Fibroblast of the aortic adventitia (primary cell): ENCODE measurements at places on chromosomes 13 and 19. TPM values are rescaled to one million over a fixed set of nuclear protein-coding genes. Genes with fewer than 3 reads are reported as not detected.

The ACP7 gene
- 0.45 TPM in 1 of 2 replicates, not detected in the other for total RNA-seq

The ZNF681 gene
- total RNA-seq = 0.25 and 0.36 TPM in 2 replicates

The ERCC2 gene
- total RNA-seq = 22.3 and 34.8 TPM in 2 replicates

The UGGT2 gene
- total RNA-seq = 27.2 and 67.3 TPM in 2 replicates

The ZNF626 gene
- total RNA-seq = 7.1 and 18.9 TPM in 2 replicates

The ZNF701 gene
- total RNA-seq = 8.4 and 12.6 TPM in 2 replicates

The MICU2 gene
- 51.8 and 57.7 TPM in 2 replicates for total RNA-seq

The NOVA2 gene
- total RNA-seq = under 0.01 and 0.27 TPM in 2 replicates

The TMEM150B gene
- not detected in 2 replicates for total RNA-seq
